Colonic mucosa (tissue), 4 donors: ENCODE measurements at places on chromosomes 1 and 21. TPM values are rescaled to one million over a fixed set of nuclear protein-coding genes. Genes with fewer than 3 reads are reported as not detected.

- DNase-seq, result no peak
Observed at GRCh38 chr1:8754993-8755392, 62.4 kb downstream of the RERE start.

DNA sequence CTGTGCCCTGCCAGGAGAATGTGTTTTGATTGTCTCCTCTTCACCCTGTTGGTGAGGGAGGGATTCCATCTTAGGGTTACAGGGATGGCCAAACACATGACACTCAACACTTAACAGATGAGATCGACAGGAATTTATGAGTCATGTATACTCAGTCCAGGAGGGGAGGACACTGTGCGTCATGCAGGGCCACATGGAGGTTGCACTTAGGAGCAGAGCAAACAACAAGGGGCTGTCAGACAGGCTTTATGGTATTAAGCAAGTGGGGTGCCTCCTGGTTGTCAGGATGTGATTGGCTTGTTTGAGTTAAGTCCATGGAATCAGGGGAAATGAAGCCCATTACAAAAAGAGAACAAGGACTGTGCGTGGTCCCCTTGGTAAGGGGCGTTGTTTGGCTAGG lies 26.9 kb downstream of the EDARADD start:
- no peak for DNase-seq

GRCh38 chr1:159594625-159595405 lies 7.2 kb downstream of the APCS start:
- DNase-seq, result no peak

DNA sequence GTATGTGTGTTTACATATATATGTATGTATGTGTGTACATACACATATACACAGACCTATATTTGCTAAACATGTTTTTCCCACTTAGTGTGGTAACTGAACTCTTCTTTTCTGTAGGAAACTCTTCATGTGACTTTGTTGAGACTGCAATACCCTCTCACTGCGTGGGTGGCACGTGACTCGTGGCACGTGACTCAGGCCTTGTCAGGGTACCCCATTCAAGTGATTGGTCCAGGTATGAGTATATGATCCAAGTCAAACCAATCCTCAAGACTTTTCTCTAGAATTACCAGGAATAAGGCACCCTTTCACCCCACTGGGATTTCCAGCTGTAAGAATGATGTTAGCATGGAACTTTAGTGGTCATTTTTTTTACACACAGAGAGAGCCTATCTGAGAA lies 149.2 kb upstream of the KCNK2 start:
- no peak for DNase-seq

- no peak for DNase-seq
Observed at GRCh38 chr1:4149831-4150230, 249.8 kb upstream of the C1orf174 start.

DNA sequence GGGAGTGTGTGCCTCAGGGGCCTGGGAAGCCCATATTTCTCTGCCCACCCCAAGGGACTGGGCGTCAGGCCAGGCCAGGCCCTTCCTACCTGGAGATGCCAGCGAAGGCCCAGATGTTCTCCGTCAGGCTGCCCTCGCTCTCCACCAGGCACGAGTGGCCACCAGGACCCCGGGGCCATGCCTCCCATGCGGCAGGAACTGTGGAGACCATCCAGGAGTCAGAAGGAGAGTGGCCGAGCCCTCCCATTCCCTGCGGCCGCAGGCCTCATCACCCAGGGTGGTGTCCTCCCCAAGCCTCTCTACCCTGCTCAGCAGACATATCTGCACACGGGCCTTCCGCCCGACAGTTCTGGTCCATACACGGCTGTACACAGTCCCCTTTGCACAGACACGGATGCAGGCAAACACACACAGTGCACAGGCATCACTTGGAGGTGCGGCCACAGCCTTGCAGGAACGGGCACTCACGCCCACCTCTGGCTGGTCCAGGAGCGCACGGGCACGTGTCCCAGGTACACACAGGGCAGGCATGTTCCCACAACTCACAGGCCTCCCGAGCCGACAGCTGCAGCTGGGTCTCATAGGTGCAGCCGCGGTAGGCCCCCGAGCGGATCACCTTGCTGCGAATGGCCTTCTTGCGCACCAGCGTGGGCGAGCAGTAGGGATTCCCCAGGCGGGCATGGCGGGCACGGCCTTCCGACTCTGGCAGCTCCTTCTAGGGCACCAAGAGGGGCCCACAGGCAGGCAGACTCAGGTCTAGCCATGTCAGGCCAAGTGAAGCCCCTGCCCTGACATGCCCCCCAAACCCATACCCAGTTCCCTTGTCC lies 5.9 kb upstream of the KIF17 start:
- no peak for DNase-seq

- DNase-seq, result no peak
Observed at GRCh38 chr1:36590264-36590663, 107.6 kb upstream of the CSF3R start.

DNA sequence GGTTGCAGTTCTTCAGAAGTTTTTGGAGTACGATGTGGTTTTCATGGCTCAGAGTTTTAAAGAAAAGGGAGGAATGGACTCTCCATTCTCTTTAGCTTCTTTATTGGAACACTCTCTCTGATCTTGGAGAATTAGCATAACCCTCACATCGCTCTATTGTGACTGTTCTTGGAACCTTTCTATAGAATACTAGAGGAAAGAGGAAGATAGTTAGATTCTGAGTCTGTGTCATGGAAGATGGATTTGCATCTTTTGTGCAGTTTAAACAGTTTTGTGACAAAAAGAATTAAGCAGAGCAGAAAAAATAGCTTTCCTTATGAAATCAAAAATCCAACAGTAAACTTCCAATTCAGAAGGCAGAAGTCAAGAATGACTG lies 61.0 kb downstream of the KCNJ6 start:
- no peak for DNase-seq

DNA sequence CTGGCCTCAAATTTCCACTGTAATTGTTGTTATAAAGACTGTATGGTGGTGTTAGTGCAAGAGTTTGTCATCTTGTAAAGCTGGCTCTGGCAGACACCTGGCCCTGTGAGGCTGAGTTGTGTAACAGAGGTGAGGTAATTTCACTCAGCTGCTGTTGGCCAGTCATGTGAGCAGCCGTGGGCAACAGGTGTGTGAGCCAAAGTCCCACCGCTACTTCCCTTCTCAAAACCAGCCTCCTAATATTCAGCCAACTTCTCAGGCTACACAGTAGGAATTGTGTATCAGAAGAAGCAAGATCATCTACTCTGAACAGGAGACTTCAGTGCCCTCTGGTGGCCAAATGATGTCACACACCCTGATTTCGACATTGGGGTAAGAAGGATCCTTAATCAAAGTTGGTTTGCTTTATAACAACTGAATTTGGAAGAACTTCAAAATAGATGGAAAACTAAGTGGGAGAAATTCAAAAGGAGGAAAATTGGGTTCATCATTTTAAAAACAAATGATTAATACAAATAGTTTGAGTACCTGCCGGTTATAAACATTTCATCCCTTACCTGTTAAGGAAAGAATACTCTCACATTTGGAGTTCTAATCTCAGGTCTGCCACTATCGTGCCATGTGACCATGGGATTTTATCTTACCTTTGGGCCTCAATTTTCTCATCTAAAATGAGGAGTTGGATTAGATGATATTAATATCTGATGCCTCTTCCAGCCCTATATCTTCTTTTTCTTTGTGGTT lies 2.6 kb upstream of the CREG1 start:
- DNase-seq, result peak; percentile 81

GRCh38 chr1:230215031-230215430 lies 148.0 kb downstream of the GALNT2 start:
- DNase-seq, result peak; percentile 41

- no peak for DNase-seq
Observed at GRCh38 chr1:177748080-177748801, 221.6 kb downstream of the SEC16B start.

Gene COL11A1
- 0.32 TPM for total RNA-seq

Gene MSH4
- total RNA-seq, result 0.16 TPM
